Tongue (tissue), 3 donors: ENCODE measurements at places on chromosomes 11 and 22. TPM values are rescaled to one million over a fixed set of nuclear protein-coding genes. Genes with fewer than 3 reads are reported as not detected.
A peak's percentile ranks its signal among the peaks of the same experiment; 100 is the strongest.

Gene TRIM64C
- total RNA-seq, result not detected

DNA sequence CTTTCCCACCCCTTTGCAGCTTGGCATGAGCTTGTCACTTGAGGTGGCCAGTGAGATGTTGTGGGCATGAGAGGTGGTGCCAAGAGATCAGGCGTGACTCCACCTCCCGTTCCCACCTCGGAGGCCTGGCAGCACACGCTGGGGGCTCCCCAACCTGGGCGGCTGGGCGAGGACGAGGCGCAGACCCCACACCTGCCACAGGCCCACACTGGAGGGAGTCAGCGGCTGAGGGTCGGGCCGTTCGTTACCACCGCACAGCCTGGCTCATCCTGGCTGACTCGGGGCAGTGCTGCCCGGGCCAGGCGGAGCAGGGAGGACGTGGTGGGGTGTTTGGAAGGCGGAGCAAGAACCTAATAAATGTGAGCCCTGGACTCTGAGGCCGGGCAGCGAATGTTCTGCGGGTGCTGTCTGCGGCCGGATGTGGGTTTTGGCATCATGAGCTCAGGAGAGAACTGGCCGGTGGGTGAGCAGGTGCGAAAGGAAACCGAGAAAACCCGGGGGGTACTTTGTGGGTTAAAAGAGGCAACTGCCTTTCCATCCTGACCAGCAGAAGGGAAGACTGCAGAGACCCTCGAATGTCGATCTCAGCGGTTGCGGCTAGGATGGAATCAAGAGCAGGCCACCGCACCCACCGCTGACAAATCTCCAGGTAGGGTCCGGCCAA lies 10.2 kb upstream of the IFITM3 start:
- no peak for DNase-seq

DNA sequence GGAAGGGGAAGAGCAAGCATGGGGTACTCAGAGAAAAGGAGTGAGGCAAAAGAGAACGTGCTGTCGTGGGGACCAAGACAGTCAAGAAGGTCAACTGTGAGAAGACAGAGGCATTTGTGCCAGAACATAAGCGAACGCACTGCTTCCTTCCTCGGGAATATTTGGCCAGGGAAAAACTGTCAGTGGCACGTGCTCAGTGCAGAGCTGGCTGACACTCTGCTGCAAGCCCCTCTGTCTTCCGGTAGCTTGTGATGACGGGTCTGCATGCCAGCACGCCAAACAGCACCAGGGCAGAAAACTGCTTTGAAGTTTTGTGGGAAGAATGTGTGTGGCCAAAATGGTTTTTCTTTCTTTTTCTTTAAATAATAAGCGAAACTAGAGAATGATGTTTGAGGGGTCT lies 60.6 kb downstream of the SMCO4 start:
- no peak for DNase-seq

DNA sequence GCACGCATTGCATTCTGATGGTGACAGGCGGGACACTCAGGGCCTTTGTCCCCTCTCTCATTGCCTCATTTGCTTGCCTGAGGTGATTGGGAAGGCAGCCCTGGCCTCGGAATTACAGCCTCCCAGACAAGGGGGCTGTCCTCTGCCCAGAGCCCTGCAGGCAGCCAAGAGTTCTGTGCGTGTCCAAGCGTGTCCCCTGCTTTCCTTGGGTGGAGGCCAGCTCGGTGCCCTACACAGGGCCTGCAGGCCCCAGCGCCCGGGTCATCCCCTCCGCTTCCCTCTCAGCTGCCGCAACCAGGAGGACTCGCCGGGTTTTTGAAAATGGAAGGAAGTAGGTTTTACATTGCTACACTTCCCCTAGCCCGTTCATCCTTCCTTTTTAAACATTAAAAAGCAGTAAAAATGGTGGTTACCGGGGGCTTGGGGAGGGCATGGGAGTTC lies 1.9 kb downstream of the GRAMD4 start:
- peak; percentile 66 for DNase-seq

Gene GAS2
- 20.6 TPM for total RNA-seq

DNA sequence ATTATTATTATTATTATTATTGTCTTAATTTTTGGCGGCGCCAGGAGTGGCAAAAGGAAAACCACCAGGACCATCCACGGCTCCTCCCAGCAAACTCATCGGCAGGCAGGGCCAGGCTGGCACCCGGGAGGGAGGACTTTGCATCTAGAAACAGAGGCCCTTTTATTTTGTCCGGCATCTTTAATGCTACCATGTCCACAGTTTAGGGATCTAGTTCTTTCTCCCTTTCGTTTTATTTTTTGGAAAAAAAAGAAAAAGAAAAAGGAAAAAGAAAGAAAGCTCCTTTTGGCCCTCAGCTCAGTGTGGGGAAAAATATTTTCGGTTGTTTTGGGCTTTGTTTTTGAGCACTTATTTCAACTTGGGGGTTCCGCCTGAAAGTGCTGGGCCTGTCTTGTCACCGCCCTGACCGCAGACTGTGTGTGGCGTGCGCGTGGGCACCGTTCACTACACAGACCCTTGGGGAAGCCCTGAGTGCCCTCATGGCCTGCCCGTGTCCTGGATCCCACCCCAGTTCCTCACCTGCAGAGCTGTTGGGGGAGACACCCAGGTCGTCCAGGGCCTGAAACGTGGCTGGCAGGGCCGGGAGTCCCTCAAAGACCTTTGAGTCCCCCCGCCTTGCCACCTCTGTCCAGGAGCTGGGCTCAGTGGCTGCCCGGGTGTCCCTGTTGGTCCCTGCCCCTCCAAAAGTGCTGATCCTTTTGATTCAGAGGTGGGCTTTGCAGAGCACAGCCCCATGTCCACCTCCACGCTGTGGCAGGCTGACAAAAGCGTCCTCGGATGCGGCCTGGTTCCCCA lies 69.1 kb upstream of the PPARA start:
- DNase-seq, result no peak

DNA sequence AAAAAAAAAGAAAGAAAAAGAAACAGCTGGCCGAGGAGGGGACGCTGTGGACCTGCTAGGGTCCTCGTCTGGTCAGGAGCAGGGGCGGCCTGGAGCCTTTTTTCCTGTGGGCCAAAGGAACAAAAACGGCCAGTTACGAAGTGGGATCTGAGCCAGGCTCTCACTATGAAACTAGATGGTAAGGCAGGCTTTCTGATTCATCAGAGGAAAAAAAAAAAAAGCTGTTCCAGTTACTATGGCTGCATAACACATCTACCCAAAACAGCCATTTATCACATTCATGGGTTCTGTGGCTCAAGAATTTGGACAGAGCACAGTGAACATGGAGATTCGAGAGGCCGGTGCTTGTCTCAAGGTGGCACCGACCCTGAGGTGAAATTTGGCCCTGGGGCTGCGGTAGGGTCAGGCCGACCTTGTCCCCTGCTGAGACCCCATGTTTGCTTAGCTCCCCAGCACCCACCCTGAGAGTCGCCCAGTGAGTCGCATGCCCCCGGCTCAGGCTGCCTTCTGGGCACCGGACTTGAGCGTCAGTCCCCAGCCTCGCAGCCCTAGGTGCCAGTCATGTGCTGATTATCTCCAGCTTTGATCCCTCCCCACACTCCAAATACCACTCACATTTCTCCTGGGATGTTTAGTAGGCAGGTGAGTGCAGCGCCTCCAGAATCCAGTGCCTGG lies 34.2 kb downstream of the MRGPRD start:
- peak; percentile 70 for DNase-seq

- DNase-seq, result no peak
Observed at GRCh38 chr11:17005646-17006045, 8.6 kb downstream of the PLEKHA7 start.

DNA sequence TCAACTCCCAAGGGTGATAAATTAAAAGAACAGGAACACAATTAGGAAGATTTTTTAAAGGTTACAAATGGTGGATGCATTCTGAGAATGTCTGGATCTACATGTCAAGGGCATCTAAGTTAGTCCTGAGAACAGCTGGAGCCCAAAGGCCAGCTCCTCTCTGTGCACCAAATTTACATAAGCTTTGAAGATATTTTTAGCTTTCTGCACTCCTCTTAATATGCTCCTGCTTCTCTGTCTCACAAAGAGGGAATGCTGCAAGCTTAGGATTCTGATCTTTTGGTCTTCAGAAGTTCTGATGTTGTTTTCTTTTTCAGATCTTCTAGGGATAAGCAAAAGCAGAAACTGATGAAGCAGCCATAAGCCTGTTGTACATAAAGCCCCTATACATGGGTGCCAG lies 309.8 kb upstream of the NCAM1 start:
- DNase-seq, result peak; percentile 42

DNA sequence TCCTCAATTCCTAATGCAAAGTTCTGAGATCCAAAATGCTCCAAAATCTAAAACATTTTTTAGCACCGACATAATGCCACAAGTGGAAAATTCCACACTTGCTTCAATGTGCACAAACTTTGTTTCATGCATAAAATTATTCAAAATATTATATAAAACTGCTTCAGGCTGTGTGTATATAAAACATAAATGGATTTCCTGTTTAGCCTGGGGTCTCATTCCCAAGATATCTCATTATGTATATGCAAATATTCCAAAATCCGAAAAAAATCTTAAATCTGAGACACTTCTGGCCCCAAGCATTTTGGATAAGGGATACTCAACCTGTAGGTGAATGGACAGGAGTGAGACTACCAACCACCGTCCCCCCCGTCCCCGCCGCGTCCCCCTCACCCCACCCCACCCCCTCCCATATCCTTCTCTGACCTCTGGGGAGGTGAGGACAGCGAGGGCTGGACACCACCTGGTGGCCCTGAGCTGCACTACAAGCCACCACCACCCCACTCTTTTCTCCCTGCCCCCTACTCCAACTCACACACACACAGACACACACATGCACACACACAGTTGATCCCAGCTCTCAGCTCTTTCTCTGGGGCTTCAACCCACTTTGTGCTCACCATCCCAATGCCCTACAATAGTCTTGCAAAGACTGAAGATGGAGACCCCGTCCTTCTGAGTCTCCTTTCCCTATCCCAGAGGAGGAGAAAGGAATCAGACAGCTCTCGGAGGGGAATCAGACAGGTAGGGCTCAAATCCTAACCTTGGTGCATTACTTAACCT lies 101.0 kb downstream of the PDE2A start:
- peak; percentile 28 for DNase-seq

Gene C22orf31
- 0.62 TPM for total RNA-seq

GRCh38 chr11:43547889-43548381 lies 132.6 kb upstream of the HSD17B12 start:
- DNase-seq, result no peak

DNA sequence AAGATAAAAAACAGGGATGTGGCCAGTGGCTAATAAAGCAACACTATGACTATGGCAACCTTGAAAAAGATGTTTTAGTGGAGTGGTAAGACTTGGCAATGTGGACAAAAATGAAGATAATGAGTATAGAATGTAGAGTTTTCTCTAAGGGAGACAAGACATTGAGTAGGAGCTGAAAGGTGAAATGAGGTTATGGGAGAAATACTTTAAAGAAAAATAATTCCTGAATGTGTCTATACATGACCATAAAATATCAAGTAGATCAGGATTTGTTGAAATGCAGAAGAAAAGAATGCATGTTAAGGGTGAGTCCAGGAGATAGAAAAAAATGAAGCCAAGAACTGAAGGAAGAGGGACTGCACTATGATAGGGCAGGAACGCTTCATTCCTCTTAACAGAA lies 101.6 kb upstream of the CARD18 start:
- DNase-seq, result no peak

GRCh38 chr11:45440111-45440510 lies 154.0 kb upstream of the SYT13 start:
- DNase-seq, result no peak

Gene TOM1
- 35.6 TPM for total RNA-seq

Gene RIC3
- 5.7 TPM for total RNA-seq

Gene MDK
- total RNA-seq, result 81.8 TPM

Gene ANO5
- 46.5 TPM for total RNA-seq

- peak; percentile 35 for DNase-seq
Observed at GRCh38 chr11:13965337-13965736, 2.8 kb downstream of the SPON1 start.

Gene TIMP3
- 171 TPM for total RNA-seq

DNA sequence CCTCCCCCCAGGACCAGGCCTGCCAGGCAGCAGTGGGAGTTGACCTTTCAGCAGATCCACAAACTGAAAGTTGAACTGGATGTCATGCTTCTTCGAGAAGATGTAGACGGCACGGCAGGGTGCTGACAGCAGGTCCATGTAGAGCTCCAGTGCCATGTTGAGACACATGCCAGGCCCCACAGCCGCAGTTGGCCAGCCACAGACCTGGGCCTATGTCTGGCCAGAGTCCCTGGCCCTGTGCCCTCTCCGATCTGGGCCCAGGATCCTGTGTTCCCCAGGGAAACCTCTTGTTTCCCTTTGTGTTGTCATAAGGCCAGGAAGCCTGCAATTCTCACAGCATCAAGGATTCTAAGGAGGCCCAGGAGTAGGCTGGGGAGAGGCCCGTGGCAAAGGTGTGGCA lies at the start of gene GSTT4:
Gene GSTT4, minus strand, starts transcription at position 253 of the 400 bp plus-strand sequence. Its CDS starts 97 bp downstream, at position 156.
- no peak for DNase-seq

- DNase-seq, result no peak
Observed at GRCh38 chr22:29861672-29862297, 21.2 kb upstream of the MTMR3 start.

DNA sequence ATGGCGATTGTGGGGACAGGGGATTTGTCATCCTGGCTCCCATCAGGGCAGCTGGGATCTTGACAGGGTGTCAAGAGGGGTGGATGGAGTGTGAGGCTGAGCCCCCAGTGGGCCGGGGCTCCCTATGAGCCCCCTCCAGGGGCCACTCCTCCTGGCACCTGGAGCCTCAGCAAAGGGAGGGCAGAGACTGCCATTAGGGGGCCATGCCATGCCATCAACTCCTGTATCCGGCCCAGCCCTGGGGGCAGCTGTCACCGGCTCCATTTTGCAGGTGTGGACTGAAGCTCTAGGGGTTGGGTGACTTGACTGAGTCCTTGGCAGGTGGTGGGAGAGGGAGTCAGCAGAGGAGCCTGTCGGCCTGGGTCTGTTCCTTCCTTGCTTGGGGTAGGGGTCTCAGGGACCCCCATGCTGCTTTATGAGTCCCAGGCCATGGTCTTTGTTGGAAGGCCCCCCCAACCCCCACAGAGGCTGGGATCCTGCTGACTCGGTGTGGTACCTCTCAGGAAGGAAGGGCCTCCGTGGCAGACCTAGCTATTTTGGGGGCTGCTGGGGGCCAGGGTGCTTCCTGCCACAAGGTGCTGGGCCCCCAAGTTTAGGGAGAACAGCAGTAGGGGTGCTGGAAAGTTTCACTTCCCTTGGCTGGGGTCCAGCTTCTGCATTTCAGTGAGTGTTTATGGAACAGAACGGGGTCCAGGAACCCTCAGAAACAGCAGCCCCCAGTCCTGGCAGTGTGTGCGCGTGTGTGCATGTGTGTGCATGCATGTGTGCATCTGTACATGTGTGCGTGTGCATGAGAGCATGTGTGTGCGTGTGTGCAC lies 1.5 kb downstream of the ACY3 start:
- DNase-seq, result no peak

- peak; percentile 79 for DNase-seq
Observed at GRCh38 chr11:46112961-46113607, 8.2 kb downstream of the PHF21A start.

DNA sequence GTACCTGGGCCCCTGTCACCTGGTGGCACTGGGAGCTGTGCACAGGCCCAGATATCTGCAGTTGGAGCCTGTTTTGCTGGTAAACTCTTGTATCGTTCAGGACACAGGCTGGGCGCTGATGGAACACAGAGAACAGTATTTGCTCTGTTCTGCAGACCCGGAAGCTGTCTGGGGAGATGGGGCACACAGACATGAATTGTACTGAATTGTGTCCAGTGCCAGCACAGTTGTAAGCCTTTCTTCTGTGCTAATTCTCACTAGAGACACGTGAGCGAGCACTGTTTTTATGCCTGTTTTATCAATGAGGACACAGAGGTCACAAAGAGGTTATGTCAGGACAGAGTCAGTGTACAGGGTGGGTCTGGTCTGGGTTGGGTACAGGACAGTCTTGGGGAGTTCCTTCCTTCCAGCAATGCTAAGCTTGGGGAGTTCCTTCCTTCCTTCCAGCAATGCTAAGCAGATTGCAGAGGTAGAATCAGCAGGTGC lies 24.4 kb upstream of the ACR start:
- DNase-seq, result peak; percentile 26

GRCh38 chr22:38413085-38414008 lies 41.7 kb downstream of the KCNJ4 start:
- DNase-seq, result peak; percentile 85

Gene TMX2
- 34.8 TPM for total RNA-seq
